ENCODE measurements at places on chromosomes 4 and X.

DNA sequence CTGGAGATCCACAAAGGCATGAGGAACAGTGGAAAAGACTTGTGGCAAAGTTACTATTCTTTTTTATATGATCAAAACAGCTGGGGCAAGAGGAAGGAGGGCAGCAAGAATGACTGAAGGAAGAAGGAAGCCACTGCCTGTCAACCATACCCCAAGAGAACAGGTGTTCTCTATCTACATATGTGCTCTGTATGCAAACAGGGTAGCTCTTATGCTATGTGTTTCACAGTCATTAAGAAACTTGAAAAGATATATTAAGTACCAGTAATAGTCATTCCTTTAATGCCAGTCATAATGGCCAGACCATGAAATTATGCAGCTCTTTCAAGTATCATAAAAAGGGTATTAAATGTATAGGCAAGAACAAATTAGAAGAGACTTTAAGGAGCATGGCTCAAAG lies 363.9 kb downstream of the KLHL13 start:
- DNase-seq, result no peak

DNA sequence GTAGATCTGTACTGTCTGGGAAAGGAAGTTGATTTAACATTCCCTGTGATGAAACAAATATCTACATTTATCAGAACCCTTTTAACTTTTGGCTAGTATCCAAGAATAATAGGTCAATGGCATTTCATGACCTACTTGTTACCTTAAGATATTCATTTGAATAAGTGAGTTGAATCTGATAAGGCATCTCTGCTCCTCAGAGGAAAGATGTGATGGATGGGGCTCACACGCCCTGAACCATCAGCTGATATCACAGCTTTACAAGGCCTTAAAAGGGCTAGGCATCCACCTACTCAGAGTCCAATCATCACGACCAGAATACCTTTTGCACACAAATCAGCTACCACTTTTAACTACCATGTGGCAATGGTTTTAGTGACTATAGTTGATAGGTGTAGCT lies 90.2 kb upstream of the PDLIM3 start:
- no peak for DNase-seq

GRCh38 chrX:2708592-2709188 lies 17.6 kb downstream of the CD99 start:
- DNase-seq, result no peak

DNA sequence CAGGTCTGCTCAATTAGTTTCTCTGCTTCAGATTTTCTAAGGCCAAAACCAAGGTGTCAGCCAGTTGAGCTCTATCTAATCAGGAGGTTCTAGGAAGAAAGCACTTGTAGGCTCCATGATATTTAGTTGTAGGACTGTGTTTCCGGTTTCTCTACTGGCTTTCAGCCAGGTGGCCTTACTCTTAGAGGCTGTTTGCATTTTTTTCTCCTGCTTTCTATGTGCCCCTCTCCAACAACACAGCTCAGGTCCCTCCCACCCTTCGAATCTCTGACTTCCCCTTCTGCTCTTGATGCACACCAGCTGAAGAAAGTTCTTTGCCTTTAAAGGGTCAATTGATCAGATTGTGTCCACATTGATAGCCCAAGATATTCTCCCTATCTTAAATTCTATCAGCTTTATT lies 245.2 kb downstream of the RAB28 start:
- DNase-seq, result no peak

GRCh38 chrX:106894978-106895452 lies 8.1 kb downstream of the RIPPLY1 start:
- no peak for DNase-seq

- DNase-seq, result peak; percentile 70
Measured at GRCh38 chr4:40455340-40455902, 120.3 kb downstream of the CHRNA9 start.

DNA sequence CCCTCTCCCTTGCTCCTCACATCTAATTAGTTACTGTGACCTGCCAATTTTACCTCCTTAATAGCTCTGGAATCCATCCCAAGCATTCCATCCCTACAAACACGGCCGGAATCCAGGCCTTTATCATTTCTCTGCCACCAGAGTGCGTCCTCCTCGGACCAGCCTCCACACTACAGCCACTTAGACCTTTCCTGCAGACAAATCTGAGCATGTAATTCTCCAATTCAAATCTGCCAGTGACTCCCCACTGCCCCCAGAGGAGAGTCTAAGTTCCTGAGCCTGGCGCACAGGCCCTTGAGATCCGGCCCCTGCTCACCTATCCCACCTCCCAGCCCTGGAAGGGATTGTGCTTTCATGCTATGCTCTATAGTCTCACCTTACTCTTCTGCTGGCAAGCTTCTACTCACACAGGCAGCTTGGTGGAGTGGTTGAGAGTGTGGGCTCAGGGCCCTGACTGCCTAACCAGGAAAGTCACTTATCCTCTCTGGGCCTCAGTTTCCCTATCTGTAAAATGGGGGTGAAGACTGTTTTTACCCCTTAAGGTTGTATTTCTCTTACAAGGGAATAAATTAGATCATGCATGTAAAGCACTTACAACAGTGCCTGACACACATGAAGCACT lies 31.2 kb downstream of the PJA1 start:
- peak; percentile 64 for DNase-seq

DNA sequence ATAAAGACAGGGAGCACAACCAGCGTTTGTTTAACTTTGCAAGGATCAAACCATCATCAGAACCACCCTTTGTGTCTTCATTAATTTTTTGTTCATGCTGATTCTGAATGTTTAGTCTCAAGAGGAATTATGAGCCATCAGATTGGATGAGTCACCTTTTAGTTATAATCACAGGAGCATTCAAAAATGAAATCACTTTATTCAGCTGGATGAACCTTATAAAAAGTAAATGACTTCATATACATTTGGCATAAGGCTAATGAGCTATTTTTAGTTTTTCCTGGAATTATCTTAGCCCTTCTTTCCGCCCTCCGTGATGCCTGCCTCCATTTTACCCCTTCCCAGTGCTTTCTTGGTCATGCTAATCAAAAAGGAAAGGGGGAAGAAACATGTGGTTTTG lies 103.6 kb downstream of the SORBS2 start:
- DNase-seq, result no peak

Data from T47D (cell line).